ENCODE measurements at places on chromosomes 12 and 14.

DNA sequence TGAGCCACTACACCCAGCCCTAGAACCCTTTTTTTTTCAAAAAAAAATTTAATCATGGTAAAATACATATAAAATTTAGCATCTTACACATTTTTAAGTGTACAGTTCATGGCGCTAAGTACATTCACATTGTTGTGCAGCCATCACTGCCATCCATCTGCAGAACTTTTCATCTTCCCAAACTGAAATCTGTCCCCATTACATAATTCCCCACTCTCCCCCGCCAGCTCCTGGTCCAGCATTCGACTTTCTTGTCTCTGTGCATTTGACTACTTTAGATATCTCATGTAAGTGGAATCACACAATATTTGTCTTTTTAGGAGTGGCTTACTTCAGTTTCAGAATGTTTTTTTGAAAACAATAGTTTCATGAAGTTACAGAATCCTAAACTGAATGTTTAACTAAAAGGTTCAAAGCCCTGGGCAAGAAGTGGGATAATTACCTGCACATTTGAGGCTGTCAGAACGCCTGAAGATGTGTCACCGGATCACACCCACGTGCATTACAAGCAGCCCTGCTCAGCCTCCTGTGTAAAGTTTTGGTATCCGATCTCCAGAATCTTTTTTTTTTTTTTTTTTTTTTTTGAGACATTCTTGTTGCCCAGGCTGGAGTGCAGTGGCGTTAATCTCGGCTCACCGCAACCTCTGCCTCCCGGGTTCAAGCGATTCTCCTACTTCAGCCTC lies 12.7 kb downstream of the EML1 start:
- DNase-seq: no peak

DNA sequence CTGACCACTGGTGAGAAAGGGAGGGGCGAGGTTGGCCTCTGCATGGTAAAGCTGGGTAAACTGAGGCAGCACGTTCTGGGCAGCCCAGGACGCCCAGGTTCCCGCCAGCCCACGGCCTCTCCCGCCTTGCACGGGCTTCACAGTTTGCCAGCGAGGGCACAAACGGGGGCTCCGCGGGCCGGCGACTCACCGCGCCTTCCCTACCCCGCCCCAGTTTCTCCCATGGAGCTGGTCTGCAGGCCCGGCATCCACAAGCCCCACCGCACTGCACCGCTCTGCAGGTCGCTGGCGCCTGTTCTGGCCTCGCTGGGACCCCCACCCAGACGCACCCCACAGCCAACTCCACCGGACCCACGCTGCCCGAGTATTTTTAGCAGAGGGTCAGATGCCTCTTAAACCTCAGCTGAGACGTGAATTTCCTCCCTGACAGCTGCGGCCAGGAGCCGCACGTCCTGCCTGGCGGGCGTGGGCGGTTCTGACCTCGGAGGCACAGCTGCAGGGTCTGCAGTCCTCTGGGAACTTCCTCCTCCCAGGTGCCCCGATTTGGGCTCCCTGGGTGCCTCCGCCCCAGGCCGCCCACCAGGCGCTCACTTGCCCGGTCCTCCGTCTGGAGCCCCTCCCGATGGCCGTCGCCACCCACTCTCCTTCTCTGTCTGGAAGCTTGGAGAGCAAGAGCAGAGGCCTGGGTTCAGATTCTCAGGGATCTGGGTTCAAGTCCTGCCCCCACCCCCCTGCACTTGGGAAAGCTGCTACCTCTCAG lies 29.5 kb upstream of the INF2 start:
- DNase-seq: no peak

GRCh38 chr12:12216349-12217017 lies 50.4 kb downstream of the LRP6 start:
- no peak for DNase-seq

DNA sequence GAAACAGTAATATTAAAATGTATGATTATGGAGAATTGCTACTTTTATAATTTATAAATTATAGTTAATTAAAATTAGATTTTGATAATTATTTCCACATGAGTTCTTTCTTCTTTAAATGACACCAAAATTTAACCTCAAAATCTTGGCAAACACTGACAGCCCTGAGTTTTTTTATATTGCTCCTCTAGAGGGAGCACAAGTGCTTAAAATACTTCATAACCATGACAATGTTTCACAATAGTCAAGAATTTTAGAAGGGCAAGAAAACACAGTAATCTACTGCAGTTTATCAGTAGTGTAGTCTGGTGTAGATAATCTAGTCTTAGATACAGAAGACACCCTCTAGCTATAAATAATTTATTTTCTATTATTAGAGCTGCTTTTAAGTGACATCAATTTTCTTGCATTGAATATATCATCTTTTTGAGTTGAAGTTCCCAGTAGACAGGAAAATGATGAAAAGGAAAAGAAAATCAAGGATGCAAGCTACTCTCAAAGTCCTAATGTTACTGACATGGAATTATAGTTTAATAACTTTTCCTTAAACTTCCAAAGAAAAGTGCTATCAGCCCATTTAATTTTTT lies 14.3 kb upstream of the PTGER2 start:
- DNase-seq: peak; percentile 80

DNA sequence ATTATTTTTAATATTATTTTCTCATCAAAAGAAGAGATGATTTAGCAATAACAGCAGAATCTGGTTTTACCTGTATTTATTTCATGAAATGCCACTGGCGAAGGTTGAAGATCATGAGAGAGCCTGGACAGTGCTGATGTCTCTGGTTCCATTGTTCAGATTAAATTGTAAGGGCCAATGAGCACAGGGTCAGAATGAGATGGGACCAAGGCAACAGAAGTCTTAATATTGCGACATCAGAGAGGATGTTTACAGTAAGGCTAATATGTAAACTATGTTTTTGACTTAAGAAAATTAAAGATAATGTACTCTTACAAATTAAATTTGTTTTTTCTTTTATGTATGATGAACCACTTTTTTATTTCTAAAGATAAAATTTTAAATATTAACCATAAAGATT lies 35.2 kb upstream of the KLRD1 start:
- DNase-seq: no peak

- DNase-seq: no peak
Measured at GRCh38 chr14:21309956-21310355, 30.1 kb downstream of the RPGRIP1 start.

DNA sequence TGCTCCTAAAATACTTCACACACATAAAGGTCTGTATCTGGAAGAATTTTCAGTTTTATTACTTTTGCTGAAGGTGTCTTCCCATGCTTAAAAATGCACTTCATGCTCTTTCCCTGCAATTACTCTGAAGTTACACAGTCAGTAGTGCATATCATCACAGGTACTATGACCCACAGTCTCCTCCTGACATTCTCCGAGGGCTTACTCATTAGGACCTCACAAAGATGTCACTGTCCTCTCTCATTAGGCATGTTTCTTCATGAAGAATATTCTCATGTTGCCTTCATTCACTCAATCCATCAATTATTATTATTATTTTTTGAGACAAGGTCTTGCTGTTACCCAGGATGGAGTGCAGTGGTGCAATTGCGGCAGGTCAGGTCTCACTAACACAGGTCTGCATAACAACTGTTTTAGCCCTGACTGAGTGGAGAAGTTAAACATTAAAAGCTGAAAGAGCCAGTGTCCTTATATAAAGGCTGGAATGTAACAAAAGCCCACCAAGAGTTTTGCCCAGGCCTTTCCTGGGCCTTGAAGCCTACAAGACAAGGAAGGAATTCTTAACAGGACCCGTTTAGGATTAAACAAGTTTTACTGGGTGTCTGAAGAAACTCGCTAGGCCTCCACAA lies 119.5 kb upstream of the WSCD2 start:
- no peak for DNase-seq

DNA sequence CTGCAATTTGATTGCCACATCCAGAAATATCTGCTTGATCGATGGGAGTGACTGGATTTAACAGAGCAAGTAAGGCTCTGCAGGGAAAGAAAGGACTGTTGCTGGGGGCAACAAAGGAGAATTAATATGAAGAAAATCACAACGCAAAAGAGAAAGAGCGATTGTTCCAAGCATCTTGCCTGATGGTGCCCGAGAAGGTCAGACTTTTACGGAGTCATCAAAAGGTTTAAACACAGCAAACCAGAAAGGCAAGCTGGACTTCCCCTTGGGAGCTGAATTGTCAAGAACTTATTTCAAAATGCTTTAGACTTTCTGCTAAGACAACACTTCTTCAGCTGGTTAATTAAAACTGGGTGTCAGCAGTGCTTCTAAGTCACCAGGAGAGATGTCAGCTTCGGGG lies 791.5 kb downstream of the MED13L start:
- no peak for DNase-seq

- no peak for DNase-seq
Measured at GRCh38 chr12:52794479-52795331, 1.2 kb downstream of the KRT3 start.

DNA sequence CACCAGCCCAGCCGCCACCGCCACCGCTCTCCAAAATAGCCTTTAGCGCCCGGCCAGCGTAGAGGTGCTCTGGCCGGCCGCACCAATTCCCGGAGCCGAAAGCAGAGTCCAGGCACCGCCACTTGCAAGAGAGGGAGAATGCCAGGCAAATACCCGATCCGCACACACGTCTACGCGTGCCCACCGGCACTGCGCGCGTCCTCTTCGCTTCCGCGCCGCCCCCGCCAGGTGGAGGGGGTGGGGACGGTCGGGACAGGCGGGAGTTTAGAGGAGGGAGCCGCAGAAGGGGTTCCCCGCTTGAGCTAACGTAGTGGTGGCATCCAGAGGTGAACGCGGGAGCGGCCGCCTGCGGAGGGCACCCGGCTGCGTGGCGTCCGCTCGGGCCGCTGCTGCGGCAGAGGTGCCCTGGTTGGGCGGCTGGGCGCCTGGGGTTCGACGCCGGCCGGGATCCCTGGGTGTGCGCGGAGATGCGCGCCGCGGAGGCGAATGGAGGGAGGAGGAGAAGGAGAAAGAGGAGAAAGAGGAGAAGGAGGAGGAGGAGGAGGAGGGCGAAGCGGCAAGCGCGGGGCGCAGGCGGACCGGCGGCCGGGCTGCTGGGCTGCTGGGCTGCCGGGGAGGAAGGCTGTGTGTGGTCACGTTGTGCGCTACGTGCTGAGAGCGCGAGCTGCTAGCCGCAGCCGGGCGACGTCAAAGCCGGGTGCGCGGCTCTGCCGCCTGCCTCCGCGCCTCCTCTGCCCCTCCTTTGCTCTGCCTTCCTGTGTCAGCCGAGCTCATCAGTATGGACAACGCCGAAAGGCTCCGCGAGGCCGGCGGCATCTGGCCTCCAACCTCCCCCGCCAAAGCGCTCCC lies at the start of gene MDGA2:
TSS of gene MDGA2 (minus strand) at position 140 of the 849 bp plus-strand sequence.
- no peak for DNase-seq

DNA sequence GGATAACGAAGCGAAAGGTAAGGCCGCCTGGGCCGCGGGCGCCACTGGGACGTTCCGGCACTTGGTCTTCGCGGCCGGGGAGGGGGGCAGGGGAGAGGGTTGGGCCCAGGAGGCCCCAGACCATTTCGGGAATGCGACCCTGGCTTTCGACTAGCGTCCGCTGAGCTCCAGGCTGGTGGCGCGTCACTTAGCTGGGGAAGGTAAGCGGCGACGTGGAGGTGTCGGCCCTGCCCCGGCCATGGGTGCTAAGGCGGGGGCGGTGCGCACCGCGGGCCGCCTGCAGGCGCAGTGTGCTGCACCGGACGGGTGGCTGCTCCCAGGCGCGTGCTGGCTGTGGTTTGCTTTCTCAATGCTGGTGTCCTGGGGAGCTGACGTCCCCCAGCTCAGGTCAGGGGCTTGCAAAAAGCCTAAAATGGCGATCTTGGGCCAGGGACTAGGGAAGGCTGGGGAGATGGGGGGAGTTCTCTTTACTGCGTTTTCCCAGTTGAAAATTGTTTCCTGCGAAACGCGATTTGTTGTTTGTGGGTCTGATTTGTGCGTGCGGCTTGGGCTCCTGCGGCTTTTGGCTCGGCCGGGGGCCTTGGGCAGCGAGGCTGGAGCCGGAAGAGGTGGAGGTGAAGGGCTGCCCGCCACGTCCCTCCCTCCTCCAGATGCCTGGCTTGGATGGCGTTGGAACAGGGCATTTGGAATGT lies 1.2 kb downstream of the HOXC10 start:
- no peak for DNase-seq

DNA sequence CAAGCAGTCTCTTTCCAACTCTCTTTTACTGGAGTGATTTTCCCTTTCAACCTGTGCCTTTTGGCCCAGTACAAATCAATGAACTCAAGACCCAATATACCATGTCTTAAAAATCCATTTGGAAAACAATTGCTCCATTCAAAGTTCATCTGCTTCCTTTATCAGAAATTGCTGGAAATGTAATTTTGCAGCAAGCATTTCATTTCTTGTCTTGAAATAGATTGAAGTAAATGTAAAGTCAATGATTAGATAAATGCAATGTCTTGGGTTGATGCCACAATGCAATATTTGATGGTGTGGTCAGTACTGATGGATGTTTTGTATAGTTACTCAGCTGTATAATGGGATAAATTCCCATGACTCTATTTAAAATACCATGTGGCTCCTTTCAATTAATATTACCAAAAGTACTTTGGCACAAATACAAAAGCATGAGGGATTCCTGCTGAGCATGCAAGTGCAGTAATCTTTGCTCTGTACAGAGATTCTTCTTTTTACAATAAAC lies 707.7 kb upstream of the NOVA1 start:
- DNase-seq: no peak

Measured in CD4-positive, alpha-beta T cell treated with Interleukin-2 at 100 ng/mL for 4 hours (primary cell).